Activated T-cell treated with anti-CD3 and anti-CD28 coated beads for 4 hours (primary cell): ENCODE measurements at places on chromosomes 16 and 17.

- DNase-seq = no peak
Observed at GRCh38 chr16:50597563-50598255, 49.5 kb downstream of the NKD1 start.

DNA sequence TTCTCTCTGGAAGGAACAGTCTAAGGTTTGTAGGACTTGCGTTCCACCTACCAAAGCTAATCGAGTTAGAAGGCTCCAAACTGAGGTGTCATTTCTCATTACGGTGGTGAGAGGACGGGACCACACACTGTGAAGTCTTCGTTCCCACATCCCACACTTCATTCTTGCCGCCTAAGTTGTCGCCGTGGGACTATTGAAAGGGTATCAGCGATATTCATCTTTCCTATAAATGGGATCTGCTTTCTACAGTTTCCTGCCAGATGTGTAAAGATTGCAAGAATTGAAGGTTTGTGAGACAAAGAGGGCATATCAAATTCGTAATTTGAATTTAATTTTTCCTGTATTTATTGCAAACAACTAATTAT, 608 bp upstream of the TRIM37 start:
- no peak for DNase-seq

DNA sequence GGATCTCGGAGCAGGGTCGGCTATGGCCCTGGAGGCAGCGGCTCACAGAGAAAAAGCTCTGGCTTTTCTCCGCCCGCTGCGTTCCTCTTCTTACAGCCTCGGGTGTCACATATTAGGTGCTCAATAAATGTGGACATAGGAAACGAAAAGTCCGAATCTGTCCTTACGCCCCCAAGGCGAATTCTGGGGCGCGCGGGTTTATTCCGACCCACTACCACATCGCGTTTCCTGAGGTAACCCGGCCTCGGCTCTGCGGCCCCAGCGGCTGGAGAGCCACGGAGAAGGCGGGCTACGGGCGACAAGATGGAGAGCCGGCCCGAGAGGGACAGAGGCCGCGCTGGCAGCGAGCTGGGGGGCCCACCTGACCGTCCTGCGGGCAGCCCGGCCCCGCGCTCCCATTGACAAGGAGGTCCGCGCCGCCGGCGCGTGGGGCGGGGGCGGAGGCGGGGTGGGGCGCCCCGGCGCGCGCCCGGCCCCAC, 573 bp upstream of the GNAO1 start:
- DNase-seq = no peak

DNA sequence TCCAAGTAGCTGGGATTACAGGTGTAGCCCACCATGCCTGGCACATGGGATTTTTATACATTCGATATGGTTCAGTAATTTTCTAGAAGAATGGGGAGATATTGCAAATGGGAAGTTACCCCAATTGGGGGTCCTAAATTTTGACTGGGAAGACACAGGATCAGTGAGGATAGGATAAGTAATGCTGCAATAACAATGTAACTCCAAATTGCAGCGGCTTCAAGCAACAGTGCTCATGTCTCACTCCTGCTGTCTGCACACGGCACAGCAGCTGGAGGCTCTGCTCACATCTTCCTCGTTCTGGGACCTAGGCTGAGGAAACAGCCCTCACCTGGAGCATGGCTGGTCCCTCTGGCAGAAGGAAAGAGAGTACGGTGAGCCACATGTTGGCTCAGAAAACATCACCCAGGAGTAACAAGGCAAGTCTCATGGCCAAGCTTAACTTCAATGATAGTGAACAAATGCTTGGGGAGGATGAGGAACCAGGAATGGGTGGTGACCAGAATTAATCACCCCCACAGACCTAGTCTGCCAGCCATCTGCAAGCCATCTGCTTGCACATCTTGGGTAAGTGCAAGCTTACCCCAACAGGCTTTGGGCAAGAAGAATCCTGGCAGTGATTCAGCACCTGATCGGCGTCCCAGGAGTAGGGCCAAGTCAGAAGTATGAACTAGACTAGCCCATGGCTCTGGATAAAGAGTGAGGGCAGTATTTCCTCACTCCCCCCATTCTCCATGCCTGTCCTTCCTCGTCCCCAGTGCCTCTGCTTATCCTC, 229.2 kb downstream of the COPRS start:
- DNase-seq = no peak

GRCh38 chr17:75240394-75241142, 20.8 kb downstream of the GGA3 start:
- no peak for DNase-seq

DNA sequence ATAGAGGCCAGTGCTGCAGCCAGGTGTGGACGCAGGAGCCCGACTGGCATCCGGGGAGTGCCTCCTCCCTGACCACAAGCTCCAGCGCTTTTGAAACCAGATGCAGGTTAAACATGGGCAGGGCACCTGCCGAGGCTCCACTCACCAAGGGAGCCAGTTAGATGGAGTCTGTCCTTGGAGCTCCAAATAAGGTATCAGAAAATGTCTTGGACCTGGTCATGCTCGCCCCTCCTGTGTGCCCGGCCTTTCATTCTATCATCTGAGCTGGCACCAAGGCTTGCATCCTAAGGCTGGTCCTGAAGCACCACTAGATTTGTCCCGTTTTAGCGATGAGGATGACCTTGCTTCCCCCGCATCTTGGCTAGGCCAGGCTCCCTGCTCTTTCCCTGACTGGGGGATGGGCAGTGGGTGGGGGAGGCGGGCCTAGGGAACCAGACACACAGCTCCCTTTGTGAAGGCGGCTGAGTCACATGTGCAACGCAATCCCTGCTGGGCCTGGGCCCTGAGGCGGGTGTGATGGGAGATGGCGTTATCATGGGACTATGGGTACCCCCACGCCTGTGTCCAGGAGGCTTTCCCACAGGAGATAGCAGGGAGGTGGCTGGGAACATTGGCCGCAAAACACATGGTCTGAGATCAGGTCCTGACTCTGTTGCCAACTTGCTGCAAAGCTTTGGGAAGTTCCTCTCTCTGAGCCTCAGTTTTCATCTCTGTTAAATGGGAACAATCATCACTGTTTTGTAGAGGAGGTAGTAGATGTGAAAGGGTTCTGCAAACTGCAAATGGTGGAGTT, 5.0 kb upstream of the ADGRG1 start:
- DNase-seq = no peak

DNA sequence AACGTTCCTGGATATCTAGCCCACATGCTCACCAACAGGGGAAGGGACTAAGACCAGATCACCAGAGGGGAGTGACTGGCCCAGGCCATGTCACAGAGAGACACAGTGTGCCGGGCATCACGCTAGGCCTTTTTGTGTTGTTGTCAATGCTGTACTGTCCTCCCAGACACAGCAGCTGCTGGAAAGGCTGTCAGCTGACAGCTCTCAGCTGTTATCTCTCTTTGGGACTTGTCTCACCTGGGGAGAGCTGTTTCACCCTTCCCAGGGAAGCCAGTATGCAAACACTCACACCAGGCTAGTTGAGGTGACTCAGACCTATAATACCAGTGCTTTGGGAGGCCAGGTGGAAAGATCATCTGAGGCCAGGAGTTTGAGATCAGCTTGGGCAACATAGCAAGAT, 19.4 kb downstream of the UNC45B start:
- no peak for DNase-seq

DNA sequence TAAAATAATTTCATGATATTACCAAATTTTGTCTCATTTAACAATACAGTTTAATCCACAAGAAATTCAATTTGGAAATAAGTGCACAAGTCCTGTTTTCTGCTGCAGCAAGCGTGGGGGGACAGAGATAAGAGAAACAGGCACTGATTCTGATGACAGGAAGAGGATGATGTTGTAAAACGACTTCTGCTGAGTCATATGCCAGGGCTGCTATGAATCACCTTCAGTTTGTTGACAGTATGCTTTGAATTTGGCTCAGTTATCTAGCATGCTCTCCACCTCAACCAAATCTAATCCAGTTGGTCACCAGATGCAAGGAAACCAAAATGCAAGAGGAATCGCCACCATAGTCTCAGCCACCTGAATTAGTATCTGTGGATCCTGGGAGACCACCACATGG, 244.1 kb upstream of the MON1B start:
- no peak for DNase-seq

- no peak for DNase-seq
Observed at GRCh38 chr16:51306886-51307595, 156.0 kb upstream of the SALL1 start.

DNA sequence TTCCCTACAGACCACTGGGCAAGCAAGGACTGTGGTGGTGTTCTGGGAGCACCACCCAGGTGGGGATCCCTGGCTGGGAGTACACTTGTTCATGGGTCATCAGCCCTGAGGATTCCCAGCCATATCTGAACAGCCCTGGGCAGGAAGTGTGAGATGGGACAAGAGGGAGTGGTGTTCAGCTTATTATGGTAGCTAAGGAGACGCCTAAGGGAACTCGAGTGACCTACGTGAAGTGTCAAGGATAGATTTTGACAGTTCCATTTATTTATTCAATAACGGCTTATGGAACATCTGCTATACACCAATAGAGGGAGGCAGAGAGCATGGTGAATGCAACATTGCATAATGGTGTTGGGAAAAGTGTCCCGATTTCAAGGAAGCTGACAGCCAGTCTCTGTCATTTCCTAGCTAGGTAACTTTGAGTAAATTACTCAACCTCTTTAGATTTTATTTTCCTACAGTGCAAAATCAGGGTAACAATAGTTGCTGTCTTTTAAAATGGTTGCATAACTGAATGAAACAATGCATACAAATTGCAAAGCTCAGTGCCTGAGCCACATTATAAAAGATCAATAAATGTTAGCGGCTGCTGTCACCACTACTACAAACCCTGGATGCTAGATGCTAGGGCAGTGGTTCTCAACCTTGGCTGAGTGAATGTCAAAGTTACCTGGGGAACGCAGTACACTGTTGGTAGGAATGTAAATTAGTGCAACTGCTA, 534.1 kb downstream of the GRIN2A start:
- no peak for DNase-seq

DNA sequence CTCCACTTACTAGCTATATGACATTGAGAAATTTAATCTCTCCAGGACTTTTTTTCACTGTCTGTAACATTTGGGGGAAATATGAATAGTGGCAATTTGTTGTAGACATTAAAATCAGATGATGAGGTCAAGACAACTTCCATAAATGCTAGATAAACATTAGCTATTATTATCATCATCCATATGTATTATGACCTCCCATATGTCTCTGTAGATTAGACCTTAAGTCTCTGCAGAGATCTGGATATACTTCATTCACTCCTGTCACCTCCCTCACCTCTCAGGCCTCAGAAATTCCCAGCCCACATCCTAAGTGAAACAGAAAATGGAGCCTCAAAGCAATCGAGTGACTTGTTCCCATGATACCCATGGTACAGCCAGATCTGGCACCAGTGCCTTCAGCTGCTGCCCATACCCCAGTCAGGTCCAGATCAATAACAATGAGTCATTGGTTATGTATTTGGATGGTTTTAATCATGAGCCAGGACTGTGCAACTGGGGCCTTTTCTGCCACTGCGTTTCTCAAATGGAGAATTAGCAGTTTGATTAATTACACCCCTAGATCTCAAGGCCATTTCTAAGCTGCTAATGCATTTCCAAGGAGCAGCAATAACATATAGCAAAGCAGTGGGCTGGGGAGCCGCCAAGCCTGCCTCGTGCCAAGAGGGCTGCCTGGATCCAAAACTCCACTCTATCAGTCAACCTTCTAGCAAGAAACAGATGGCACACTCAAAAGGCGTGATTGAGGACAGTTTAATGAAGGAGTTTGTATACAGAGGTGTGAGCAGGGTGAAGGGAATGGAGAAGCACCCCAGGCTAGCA, 2.6 kb upstream of the FDXR start:
- no peak for DNase-seq

DNA sequence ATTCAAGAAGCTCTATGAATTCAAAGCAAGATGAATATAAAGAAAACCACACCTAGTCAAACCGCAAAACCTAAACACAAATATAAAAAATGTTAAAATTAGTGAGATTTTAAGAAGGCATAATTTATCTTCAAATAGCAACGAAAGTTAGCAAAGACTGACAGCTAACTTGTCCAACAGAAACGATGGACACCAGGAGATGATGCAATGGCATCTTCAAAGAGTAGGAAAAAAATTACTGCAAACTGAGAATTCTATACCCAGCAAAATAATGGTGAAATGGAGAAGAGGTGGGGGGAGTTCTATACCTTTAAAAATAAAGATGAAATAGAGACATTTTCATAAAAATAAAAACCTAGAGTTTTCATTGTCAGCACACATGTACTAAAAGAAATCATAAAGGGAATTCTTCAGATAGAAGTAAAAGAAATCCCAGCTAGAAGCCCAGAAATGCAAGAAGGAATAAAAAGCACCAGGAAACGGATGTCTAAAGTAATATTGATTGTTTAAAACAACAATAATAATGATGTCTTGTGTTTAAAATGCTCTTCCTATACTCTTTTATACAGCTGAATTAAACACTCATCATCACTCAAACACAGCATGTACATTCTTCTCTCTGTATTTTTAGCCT, 24.6 kb upstream of the TANC2 start:
- DNase-seq = no peak

DNA sequence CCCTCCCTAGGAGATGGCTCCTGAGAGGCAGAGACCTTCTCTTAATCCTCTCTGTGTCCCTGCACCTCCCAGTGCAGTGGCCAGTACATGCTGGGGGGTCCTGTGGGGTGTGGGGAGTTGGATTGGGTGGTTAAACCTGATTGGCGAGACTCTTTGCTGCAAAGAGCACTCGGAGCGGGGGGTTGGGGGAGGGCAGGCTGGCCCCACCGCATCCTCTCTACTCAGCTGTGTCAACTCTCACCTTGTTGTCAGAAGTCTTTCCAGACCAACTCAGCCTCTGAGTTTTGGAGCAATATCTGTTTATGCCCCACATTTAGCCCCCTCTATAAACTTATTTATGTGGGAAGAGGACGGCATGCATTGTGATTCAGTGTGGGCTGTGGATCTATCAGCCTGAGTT, 40.0 kb downstream of the SMARCE1 start:
- no peak for DNase-seq

DNA sequence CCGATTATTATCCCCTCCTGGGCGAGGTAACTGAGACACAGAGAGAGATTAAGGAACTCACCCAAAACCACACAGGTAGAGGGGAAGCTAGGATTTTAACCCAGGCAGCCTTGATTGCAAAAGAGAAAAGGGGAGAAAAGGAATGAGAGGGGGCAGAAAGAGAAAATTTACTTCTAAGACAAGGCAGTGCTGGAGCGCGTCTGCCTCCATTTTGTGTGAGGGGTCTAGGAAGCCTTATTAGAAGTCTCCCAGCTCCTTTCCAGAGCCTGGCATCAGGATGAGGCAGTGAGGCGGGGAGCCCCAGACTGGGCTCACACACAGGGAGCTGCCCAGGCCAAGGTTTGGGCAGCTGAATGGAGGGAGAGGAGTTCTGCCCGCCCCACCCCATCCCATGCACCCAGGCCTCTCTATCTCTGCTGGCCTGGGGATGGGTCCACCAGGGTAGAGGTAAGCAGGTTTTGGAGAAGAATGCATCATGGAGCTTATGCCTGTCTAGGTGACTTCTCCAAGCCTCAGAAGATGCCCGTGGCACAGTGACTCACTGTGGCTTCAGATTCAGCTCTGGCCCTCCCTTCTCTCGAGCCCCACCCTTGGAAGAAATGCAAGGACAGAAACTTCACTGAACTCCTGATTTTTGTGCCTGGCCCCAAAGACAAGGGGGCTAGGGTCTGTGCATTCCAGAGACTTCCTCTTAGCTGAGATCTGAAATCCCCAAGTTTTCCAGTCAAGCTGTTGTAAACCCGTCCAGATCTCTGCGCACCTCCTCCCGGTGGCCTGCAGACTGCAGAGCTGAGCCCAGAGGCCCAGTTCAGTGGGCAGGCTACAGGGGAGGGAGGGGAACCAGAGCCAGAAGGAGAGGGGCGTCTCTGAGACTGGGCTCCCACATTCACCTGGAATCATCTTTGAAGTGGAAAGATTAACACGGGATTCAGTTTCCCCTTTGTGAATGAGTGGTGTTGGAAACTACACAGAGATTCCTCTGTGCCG, 95.1 kb upstream of the CDH5 start:
- no peak for DNase-seq

- DNase-seq = no peak
Observed at GRCh38 chr17:76063875-76064546, 8.3 kb downstream of the SRP68 start.
